ENCODE measurements at places on chromosomes 4 and X.

- peak; percentile 45 for DNase-seq
These were observed 875.5 kb upstream of the INTU start for GRCh38 chr4:126757219-126757618.

GRCh38 chrX:72110051-72110875 is 21.5 kb downstream of the RTL5 start:
- DNase-seq: no peak

DNA sequence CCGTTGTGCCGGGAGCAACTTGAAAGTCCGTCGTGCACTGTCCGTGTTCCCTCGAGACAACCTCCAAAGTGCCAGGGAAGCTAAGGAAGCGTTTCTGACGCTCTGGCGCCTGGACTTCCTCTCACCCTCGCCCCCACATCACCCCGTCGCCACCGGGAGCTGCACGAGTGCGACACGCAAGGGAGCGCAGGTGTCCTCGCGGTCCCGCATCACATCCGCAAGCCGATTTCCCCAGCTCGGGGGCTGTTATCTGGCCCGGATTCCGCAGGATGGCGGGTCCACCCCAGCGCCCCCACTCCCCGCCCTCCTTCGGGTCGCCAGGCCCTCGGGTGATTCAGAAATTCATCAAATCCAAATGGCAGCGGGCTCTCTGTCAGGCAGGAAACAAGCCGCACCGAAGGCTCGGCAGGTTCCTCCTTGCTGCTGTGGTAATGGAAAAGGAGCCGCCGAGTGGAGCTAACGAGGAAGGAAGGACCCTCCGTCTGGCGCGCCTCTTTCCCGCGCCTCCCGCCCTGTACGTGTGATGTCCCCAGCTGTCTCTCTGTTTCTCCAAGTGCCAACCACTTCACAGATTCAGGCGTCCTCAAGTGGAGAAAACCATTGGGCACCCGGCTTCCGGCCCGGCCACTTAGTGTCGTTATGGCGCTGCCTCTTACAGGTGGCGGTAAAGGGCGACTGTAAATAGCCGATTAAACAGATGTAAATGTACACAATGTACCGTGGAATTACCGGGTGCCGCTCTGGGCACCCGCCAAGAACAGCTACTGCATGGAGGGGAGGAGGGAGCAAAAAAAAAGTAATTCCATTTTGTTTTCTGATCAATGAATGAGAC is 921 bp upstream of the SETD7 start:
- no peak for DNase-seq

DNA sequence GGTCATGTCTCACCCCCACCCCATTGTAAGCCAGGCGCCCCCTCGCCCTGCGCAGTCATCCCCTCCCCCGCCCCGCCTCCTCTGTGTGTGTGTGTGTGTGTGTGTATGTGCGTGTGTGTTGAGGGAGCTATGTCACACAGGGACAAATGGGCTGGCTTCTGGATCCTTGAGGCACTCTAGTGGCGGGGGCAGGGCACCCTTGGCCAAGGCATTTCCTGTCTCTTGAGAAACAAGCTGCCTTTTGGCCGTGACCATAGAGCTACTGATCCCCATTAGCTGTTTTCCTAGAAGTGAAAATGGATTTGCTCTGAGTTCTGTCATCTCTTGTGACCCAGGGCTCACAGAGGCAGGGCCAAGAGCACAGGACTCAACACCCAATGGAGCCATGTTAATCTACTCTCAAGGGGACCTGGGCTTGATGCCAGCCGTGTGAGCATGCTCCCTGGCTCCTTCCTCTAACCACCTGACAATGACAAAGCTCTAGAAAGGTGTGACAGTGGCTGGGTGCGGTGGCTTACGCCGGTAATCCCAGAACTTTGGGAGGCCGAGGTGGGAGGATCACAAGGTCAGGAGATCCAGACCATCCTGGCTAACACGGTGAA is 162.5 kb upstream of the BCOR start:
- DNase-seq: no peak

GRCh38 chrX:18664947-18665346 is 7.0 kb downstream of the RS1 start:
- no peak for DNase-seq

- DNase-seq: no peak
These were observed 223.0 kb downstream of the PAPSS1 start for GRCh38 chr4:107497054-107497453.

DNA sequence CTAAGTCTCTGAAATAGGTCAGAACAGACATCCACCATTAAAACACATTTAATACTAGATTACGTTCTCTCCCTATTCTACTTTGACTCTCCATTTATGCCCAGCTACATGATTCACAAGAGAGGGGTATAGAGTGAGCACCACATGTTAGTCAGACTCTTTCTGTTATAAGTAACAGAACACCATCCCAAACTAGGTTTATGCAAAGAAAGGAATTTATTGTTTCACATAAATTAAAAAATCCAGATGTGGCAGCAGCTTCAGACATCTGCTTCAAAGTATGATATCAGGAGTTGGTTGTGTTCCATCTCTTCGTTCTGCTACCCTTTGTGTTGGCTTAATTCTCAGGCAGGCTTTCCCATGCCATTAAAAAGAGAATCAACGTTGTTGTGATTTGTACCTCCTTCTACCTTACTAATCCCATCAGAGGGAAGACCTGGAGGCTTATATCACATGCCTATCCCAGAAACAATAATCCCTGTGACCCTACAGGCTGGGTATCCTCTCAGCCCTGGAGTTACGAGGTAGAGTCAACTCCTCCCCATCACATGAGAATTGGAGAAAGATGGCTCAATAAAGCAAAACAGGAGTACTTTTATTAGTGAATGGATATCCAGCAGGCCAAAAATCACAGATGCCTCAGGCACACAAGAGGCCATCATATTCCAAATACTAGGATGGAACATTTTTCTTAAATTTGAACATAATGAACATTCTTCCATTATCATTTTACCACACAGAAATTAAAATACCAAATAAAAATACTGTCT is 163.2 kb downstream of the SLC7A11 start:
- DNase-seq: no peak

DNA sequence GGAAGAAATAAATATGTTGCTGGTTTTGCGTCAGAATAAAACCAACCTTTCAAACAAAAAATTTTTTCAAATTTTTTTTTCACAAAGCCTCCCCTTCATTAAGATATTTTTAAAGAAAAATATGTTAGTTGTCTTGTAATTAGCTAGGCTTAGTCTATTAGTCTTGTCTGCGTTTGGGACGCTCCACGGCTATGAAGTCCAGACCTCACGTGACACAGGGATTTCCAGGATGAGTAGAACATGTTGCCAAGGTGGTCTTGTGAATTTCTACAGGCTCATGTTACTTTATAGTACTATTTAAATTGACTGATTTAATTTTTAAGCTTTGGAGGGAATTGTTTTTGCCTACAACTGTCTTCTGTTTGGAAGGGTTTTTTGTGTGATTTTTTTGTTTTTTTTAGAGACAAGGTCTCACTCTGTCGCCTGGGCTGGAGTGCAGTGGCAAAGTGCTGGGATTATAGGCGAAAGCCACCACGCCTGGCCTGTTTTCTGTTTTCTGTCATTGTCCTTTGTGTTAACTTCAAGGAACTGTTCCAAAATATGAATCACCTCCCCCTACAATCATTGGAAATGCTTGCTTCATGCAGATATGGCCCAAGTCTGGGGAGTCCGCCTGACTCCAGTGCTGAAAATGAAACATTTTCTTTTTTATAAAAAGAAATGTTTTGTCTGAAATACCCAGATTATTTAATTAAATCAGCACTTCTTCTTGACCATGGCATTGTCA is 26.2 kb downstream of the TMEM144 start:
- no peak for DNase-seq

GRCh38 chr4:38069271-38069760 is 109.1 kb downstream of the PTTG2 start:
- DNase-seq: peak; percentile 89

DNA sequence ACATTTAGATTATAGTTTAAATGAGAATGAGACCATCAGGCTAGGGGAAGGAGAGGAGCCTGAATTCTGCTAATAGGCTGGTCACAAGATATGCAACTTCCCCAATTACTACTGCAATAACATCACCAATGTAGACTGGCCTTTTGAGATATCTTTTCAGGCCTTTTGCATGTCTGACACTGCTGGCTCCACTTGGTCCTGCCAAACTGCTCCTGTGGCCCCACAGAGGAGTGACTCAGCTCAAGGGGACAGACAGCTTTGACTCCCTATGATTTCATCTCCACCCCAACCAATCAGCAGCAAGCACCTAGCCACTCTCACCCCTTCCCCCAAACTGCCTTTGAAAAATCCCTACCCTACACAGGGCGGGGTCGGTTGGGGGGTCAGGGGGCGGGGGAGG is 22.8 kb downstream of the GPRIN3 start:
- DNase-seq: no peak

DNA sequence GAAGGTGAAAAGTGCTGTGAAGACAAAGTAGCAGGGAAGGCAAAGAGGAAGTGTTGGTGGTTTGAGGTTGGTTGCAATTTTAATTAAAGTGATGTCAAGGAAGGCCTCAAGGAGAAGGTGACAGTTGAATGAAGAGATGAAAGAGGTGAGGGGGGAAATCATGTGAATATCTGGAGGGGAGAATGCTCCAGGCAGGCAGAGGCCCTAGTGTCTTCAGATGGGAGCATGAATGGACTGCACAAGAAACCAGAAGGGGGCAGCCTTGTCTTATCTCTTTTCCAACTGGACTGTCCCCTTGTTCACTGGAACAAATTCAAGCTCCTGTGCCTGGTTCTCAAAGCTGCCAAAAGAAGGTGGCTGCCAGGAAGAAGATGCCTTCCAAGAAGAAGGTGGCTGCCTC is 68.4 kb downstream of the MAOB start:
- no peak for DNase-seq

DNA sequence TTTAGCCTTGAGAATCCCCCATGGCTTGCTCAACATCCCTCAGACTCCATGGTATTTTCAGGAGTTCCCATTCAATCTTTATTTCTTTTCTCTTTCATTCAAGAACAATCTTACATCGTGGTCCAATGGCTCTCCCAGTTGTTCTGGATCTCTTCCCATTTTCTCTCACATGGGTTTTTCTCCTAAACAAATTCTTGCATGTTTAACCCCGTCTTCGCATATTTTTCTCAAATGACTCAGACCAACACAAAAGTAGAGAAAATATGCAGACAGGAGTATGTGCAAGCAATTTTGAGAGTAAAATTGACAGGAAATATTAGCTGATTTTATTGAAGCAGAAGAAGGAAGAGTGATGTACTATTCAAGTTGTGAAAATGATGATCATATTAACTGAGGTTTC is 396.4 kb upstream of the TRAM1L1 start:
- DNase-seq: peak; percentile 85

GRCh38 chrX:101385026-101385684 is 836 bp downstream of the BTK start:
- no peak for DNase-seq

- no peak for DNase-seq
These were observed 440.9 kb downstream of the MID1IP1 start for GRCh38 chrX:39242187-39242586.

DNA sequence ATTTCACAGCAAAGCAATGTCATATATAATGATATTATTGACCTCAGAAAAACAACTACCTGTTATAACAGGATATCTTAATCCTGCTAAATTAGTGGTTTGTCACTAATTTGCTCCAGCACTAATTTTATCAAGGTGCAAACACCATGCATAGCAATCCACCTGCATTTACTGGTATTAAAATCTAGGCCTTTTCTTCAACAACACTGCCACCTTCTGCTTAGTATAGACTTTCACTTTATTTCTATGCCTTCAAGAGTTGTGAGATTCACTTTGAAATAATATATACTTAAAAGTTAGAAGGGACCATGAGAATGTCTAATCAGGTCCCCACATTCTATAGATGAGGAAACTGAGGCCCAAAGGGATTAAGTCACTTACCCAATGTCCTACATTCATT is 82.1 kb upstream of the IQCM start:
- peak; percentile 26 for DNase-seq
